ENCODE measurements at places on chromosomes 6 and 20.

GRCh38 chr6:18328070-18328469 is 59.1 kb upstream of the RNF144B start:
- no peak for DNase-seq

DNA sequence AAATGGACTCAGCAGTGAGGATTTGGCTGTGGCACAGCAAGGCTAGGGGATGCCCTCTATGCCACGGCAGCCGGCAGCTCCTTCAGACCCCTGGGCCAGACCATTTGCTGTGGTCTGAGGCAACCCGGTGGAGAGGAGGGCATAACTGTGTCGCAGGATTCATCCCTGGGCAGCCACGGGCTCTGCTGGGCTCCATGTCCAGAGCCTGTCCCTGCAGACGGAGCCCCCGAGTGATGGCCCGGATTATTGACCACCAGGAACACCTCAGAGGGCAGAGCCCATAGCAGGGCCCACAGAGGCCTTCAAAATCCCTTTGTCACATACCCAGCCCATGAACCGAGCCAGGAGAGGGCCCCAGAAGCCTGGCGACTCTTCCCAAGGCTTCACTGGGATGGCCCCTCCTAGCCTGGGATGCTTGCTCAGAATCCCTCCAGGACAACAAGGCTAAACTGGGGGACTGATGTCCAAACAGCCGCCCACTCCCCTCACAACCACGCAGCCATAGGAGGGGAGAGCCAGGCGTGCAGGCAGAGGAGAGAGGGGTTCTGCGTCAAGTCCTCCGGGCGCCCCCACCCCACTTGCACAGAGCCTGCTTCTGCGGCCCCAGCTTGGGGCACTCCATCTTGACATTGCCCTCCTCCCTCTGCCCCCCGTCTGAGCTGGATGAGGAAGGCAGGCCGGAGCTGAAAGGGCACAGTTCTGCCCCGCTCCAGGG is 68.2 kb upstream of the AFDN start:
- no peak for DNase-seq

GRCh38 chr6:15966000-15966520 is 162.8 kb upstream of the MYLIP start:
- no peak for DNase-seq

DNA sequence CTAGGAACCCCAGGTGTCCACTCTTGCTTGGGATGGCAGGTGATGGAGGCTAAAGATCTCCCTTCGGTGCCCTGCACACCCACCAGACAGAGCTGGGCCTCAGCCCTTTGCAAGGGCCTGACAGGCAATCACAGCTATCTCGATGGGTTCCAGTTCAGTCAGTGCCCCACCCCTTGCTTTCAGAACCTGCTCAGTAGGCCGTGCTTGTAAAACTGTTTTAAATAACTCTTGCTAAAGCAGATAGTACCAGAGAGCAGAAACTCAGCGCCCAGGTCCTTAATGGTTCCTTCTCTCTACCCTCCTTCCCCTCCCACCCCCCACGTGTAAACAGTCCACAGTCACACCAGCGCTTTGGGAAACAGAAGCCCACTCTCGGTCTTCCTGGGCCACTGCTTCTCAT is 39.2 kb downstream of the C6orf132 start:
- DNase-seq: no peak

- DNase-seq: no peak
These were observed 22.4 kb downstream of the MMP24 start for GRCh38 chr20:35248641-35249475.

DNA sequence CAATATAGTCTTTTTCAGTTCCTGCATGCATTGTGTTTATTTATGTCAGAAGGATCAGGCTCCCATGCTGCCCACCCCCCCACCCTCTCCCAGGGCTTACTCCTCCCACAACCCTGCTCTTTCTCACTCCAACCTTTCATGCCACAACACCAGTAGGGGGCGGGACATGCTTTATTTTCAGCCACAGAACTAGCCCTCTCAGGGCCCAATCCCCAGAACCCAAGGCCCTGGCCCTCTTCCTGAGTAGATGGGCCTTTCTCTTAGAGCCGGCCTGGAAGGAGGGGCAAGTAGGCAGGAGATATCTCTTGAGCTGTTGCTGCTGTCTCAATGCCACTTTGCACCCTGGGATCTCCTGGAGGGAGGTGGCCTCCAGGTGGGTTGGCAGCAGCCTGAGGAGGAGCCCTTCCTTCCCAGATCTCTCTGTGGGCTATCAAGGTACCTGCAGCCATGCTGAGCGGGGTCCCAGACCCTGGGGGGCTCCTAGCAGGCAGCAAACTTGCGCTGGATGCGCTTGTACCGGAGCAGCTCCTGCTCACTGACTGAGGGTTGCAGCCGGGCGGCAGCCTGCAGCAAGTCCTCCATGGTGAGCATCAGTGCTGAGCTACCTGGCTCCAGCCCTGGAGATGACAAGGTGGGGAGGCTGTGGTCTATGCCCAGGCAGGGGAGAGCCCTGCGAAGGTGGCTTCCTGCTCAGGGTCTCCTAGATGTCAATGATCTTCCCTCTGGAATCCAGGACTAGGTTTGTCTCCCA is 3.5 kb downstream of the GNMT start:
- no peak for DNase-seq

DNA sequence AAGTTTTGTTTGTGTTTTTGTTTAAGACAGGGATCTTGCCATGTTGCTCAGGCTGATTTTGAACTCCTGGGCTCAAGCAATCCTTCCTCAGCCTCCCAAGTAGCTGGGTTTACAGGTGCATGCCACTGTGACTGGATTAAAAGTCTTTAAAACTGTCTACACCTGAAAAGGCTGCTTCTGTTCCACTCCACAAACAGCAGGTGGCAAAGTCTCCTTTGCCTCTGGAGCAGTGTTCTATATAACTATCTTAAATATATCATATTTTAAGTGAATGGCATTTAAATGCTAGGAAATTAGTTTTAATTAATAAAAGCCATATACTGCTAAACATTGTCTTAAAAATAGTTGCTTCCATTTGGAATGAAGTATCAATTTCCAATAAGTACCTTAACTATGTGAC is 89.2 kb upstream of the BCLAF1 start:
- no peak for DNase-seq

DNA sequence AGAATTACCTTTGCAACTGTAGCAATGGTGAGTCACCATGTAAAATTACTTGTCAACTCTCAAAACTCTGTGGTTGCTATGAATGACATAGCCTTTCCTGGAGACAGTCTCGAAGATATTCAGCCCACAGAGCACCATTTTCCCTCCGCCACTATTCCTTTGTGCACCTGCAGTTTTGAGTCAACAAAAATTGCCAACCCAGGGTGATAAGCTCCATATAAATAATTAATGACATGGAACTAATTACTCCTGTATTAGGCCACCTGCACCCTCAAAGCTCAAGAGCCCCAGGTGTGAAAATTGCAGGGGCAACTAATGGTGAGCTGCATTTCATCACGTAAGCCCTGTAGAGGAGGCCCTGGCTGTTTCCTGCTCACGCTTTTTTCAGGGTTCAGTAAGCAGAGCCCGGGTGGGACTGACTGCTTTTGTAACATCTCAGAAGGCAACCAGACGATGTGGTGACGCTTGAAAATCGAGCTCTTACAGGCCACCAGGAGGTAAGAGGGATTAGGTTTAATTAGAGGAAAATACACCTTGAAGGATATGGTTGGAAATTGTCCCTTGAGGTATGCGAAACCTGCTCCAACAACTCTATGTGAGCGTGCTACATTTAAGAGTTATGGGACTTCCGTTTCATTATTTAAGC is 70.8 kb downstream of the BMP2 start:
- no peak for DNase-seq

DNA sequence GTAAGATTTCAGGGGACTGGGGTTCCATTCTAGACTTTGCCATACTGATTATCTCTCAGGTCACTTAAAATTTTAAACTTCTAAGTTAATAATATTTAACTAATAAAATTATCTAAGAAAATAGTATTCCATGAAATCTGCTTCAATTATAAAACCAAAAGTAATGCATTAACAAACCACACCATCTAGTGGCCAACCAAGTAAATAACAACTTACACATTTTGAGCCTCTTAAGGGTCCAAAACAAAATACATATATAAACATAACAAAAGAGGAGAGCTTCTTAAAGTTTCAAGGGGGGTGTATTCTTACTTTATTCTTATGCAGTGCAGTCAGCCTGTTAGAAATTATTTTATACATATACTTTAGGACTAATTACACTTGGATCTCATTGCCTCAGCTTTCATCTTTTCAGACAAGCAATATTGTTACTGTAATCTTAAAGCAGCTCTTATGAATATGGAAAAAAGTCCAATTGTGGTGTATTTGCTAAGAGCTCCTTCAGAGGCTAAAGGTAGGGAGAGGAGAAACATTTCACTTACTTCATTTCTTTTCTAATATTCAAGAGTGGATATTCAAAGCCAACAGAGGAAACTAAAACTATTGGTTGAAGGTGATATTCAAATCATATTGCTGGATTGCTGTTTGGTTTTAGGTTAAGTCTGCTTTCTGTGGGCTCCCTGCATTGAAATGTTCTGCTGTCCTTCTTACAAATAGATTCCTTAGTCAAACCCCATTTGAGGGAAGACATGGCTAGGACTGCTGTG is 199.7 kb upstream of the SIM1 start:
- no peak for DNase-seq

DNA sequence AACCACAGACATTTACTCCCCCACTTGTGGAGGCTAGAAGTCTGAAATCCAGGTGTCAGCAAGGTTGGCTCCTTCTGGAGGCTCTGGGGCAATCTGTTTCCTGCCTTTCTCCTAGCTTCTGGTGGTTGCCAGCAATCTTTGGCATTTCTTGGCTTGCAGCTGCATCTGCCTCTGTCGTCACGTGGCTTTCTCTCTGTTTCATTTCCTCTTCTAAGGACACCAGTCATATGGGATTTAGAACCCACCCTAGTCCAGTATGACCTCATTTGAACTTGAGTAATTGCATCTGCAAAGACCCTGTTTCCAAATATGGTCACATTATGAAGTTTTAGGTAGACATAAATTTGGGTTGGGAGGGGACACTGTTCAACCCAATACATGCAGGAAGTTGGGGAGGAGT is 56.2 kb upstream of the EPB41L1 start:
- no peak for DNase-seq

DNA sequence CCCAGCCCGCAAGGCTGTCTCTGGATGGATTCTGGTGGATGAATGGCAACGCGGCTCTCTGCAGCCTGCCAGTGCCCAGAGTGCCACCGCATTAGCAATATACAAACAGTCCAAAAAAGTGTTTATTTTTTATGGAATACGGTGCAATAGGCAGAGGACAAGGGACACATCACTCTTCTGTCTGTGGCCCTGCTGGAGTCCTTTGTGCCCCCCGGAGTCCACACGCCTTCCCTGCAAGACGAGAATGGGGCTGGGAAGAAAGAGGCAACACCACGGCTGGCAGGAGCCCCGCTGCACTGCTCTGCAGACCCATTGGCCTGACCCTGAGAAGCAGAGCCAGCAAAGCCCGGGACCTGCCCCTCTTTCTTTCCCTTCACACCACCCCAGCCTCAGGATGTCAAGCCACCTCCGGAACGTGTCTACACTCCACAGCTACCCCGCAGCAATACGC is 196.3 kb downstream of the SYNDIG1 start:
- no peak for DNase-seq

GRCh38 chr20:31739550-31739977 is 474 bp downstream of the TPX2 start:
- no peak for DNase-seq

DNA sequence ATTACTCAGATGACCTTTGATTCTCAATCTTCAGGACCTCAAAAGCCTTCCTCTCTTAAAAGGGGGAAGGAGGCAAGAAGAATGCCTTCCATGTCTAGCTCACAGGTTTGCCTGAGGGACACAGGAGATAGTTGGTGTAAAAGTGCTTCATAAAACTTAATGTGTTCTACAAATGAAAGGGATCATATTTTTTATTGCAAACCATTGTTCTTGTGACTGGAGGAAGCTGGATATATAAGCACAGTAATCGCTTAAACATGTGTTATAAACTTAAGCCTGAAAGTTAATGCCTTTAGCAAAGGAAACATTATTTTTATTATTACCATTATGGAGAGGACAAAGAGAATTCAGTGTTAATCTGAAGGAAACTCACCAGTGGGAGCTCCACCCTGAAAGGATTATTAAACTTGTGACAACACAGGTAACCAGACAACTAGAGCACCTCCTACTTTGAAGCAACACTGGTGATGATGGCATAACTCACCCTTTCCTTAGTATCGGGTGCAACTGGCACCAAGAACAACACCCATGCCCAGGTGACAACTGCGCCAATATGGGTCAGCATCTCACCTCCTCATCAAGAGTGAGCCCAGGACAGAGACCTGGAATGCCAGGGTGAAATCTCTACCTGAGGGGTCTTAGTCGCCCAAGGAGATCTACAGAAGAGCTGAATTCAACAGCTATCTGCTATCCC is 288.7 kb upstream of the PRDM1 start:
- no peak for DNase-seq

DNA sequence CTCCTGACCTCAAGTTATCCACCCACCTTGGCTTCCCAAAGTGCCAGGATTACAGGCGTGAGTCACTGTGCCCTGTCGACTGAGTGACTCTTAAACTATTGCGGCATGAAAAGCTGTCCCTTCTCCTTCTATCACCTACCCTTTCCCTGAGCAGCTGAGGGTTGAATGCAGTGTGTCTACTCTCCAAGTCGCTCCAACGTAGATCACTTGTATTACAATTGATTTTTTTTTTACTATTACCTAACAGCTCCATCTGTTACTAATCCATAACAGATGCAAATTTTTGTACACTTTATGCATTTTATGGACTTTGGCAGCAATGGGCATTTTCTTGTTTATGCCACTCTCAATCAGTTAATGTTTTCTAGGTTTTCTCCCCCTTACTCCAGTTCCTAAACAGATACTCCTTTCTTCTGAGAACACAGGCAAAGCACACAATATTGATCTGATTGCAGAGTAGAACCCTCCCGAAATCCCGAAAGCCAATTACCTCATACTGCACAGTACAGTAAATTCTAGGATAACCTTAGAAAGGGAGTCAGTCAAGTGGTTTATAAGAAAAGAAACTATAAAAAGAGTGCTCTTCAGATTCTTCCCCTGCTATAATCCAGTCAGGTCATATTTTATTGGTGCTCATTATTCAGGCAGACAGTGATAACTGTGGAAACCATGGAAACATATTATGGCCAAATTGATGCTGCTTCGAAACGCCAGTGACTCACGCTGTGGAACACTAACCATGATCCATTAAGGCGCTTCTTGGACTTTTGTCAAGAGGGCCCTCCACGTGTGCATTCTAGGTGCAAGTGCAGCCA is 273.0 kb downstream of the ADGB start:
- DNase-seq: no peak

GRCh38 chr6:141641406-141641805 is 491.3 kb upstream of the GJE1 start:
- no peak for DNase-seq

DNA sequence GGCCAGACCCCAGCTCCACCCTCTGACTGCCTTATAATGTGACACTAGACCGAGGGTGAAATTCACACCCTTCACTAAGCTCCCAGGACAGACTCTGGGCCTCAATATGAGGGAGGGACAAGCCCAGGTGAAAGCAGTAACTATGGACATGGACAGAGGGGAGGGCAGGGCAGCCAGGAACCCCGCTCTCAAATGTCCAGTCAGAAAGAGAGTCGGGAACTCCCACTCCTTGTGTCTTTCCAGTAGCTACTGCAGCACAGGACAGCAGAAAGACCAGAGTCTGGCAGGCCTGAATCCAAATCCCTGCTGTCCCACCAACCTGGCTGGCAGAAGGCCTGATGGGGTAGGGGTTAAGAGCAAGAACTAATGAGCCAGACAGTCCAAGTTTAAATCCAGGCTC is 6.4 kb downstream of the C20orf96 start:
- no peak for DNase-seq

Data from stimulated activated CD4-positive, alpha-beta T cell treated with anti-CD3 and anti-CD28 coated beads, Interleukin-12 subunit alpha, Interleukin-12 subunit beta, amount 100 ng/mL, for 48 hours (primary cell).